ENCODE measurements at places on chromosomes 1 and 21. TPM values are rescaled to one million over a fixed set of nuclear protein-coding genes. Genes with fewer than 3 reads are reported as not detected.

The LMX1A gene
- not detected for total RNA-seq

The RABGGTB gene
- 158 TPM for total RNA-seq

DNA sequence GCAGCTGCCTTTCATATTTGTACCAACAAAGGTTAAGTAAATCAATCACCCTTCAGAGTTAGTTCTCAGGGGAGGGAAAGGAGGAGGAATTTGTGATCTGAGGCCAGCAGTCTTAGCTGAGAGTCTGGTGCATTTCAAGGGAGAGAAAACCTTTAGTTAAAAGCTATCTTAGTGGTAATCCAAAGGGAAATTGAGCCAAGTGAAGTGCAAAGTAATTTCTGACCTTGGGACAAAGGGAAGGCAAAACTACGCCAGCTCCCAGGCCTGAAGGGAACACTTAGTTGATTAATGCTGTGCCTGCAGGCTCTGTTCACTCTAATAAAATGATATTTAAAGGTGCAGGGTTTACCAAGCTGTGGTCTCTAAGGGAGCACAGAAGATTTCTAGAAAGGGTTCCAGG, 23.1 kb upstream of the FMOD start:
- no peaks in the 10 kb centered on the region for H3K36me3 ChIP-seq
- H3K4me3 ChIP-seq, result no peak overlapping the region

DNA sequence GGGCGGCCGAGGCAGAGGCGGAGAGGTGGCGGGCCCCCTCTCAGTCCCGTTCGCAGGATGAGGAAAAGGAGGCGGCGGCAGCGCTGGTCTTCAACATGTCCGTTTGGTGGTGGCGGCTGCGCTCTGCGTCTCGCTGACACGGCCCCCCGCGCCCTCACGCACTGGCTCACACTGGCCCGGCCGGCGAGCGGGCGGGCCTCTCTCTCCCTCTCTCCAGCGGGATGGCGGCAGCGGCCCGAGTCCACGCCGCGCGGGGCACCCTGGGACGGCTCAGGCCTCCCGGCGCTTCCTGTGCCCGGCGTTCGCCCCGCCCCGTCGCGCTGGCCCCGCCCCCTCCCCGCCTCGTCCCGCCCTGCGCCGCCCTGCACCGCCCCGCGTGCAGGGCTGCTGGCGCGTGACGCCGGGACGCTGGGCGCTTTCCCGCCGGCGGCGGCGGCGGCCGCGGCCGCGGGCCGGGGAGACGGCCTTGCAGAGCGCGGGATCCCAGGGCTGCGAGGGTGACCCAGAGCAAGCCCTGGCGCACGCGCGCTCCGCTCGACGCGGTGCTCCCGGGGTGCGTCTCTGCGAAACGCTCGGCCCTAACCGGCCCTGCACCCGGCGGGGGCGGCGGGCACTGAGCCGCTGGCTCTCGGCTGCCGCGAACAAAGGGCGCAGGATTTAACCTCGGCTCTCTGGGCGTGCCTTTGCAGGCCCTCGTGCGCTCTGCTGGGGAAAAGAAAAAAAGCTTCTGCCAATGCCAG, at the start of gene SCAF4:
Gene SCAF4, minus strand, starts transcription at position 262 of the 740 bp plus-strand sequence. CDS start 426 bp downstream, outside the sequence.
- H3K4me1 ChIP-seq, result peaks cover 18% of the 10 kb centered on the region
- H3K4me3 ChIP-seq, result peak within 1 kb of the TSS; percentile 83

DNA sequence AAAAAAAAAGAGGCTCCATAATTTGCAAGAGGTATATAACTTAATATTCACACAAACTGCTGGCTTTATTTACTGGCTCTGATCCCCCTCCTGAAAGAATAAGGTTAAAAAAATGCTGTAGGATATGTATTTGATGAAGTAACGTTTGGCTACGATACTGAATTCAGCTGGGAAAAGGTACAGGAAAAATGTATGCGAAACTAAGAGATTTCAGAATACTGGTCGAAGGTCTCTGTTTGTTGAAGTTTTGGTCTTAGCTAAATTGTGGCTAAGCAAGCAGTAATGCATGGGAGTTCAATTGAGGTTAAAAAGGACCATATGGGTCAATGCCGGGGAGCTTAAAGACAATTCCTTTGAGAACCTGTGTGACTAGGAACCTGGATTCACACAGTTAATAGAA, 355.5 kb upstream of the NCAM2 start:
- no peak overlapping the region for H3K4me3 ChIP-seq
- H3K27ac ChIP-seq, result no peak overlapping the region
- DNase-seq, result no peak
- no peaks in the 10 kb centered on the region for H3K36me3 ChIP-seq
- no peaks in the 10 kb centered on the region for H3K4me1 ChIP-seq

- no peaks in the 10 kb centered on the region for H3K36me3 ChIP-seq
- H3K4me1 ChIP-seq, result peaks cover 17% of the 10 kb centered on the region
- H3K27ac ChIP-seq, result no peak overlapping the region
- no peak for DNase-seq
- H3K4me3 ChIP-seq, result no peak overlapping the region
- no peaks in the 10 kb centered on the region for H3K27me3 ChIP-seq
Observed at GRCh38 chr1:25760871-25761270, 39.1 kb upstream of the SELENON start.

- no peaks in the 10 kb centered on the region for H3K36me3 ChIP-seq
- H3K4me3 ChIP-seq, result no peak overlapping the region
- no peak for DNase-seq
- no peak overlapping the region for H3K27ac ChIP-seq
- H3K4me1 ChIP-seq, result peaks cover 12% of the 10 kb centered on the region
Observed at GRCh38 chr1:44034976-44035716, 3.9 kb upstream of the SLC6A9 start.

DNA sequence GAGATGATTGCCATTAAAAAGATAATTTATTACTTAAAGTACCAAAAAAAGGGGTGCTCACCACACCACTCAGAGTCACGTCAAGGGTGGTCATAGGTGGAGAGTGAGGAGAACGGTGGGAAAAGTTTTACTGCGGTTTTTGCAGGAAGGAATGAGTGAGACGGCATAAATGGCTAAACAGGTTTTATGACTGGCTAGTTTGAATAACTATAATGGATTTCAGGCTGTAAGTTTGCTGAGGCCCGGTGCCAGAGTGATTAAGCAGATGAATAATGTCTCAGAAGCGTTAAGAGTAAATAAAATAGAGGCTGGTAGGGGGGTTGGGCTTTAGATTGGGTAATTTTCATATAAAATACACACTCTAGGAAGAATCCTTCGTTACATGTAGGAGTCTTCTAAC, 1337.8 kb downstream of the AMY1C start:
- no peak for DNase-seq
- H3K36me3 ChIP-seq, result no peaks in the 10 kb centered on the region
- H3K27ac ChIP-seq, result no peak overlapping the region
- no peak overlapping the region for H3K4me3 ChIP-seq

DNA sequence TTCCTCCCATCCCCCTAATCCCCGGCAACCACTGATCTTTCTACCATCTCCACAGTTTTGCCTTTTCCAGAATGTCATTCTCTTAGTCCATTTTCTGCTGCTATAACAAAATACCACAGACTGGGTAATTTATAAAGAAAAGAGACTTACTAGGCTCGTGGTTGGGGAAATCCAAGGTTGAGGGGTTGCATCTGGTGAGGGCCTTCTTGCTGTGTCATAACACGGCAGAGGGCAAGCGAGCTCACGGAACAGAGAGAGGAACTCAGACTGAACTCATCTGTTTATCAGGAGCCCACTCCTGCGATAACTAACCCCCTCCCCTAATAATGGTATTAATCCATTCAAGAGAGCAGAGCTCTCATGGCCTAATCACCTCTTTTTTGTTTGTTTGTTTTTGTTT, 52.0 kb downstream of the RUNX3 start:
- H3K4me3 ChIP-seq, result no peak overlapping the region
- H3K27ac ChIP-seq, result no peak overlapping the region
- no peaks in the 10 kb centered on the region for H3K27me3 ChIP-seq
- DNase-seq, result no peak

Data from activated naive CD4-positive, alpha-beta T cell treated with anti-CD3 and anti-CD28 coated beads for 36 hours (primary cell).